ENCODE measurements at places on chromosomes 3 and 15. TPM values are rescaled to one million over a fixed set of nuclear protein-coding genes. Genes with fewer than 3 reads are reported as not detected.

GRCh38 chr3:46729038-46729437, 11.4 kb upstream of the PRSS50 start:
- H3K27ac ChIP-seq, result no peak overlapping the region
- no peak overlapping the region for H3K4me3 ChIP-seq
- H3K36me3 ChIP-seq, result no peaks in the 10 kb centered on the region
- H3K27me3 ChIP-seq, result no peaks in the 10 kb centered on the region
- no peaks in the 10 kb centered on the region for H3K4me1 ChIP-seq

DNA sequence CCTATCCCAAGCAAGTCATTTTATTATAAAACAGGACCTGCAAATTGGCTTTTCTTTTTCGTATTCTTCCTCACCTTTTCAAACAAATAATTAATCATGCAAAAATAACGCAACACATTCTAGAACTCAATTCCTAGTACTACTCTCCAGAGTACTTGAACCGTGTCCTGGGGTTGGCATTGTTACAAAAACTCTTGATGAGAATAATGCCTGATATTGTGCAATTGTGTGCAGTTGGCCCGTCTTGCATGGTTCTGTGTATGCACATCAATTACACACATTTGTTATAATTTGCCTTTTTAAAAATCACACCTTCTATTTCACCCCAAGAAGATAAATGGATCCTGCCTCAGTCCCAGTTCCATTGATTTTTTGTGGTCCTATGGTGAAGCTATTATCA, 205.4 kb downstream of the EPHB1 start:
- H3K27me3 ChIP-seq, result no peaks in the 10 kb centered on the region
- H3K27ac ChIP-seq, result no peak overlapping the region
- H3K4me1 ChIP-seq, result no peaks in the 10 kb centered on the region
- no peaks in the 10 kb centered on the region for H3K36me3 ChIP-seq
- no peak overlapping the region for H3K4me3 ChIP-seq

ACOX2 gene
- not detected for total RNA-seq

- no peaks in the 10 kb centered on the region for H3K4me1 ChIP-seq
- no peaks in the 10 kb centered on the region for H3K27me3 ChIP-seq
- no peaks in the 10 kb centered on the region for H3K36me3 ChIP-seq
- H3K4me3 ChIP-seq, result no peak overlapping the region
These were observed 296.7 kb upstream of the LYSMD4 start for GRCh38 chr15:100029868-100030479.

Data from CD8-positive, alpha-beta memory T cell (primary cell).